ENCODE measurements at places on chromosomes 4 and X.

GRCh38 chr4:126661194-126661593 lies 971.6 kb upstream of the INTU start:
- peak; percentile 11 for DNase-seq

DNA sequence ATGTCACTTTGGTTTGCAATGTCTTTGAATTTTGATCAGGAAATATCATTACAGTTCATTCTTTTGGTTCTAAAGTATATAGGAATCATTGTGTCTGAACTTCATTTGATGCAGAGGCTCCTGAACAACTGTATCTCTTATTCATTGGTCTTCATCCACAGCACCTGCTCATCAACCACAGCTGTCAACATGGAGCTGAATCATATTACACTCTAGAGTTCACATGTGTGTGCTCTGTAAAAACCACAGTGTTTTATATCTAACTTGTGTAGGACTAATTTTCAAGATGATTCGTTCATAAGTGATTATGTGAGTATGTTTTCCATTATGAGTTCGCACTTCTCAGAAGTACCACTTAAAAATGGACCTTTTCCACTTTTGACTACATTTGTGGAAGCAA lies 643.3 kb upstream of the FAM241A start:
- no peak for DNase-seq

DNA sequence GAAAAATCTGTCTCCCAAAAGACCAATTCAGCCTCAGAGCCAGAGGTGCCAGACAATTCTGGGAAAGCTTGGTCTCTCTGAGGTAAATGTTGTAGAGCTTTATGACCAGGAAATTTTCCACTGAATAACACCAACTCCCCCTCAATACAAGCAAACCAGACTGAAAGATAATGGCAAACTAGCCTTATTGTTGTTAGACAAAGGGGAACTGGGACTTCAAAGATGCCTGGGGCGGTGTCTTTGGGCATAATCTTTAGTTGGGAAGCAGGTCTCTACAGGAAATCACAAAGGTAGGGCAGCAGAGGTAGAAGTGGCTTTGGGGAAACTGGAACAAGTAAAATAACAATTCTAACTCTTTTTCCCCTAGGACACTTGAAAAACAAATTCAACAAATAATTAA lies 12.0 kb downstream of the COL4A6 start:
- DNase-seq: no peak

DNA sequence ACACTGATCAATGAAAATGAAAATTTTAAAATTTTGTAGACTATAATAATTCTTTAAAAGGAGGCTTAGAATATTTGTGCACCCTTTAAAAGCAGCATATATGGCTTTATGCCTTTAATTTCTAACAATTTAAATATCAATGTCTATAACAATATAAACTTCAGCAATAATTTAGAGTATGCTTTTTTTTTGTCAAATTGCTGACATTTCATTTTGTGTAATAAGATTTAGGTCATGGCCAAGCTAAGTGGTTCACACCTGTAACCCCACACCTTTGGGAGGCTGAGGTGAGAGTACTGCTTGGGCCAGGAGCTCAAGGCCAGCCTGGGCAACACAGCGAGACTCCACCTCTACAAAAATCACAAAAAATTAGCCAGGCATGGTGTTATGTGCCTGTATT lies 86.2 kb downstream of the PDGFC start:
- no peak for DNase-seq

- no peak for DNase-seq
Observed at GRCh38 chr4:30642567-30642966, 77.6 kb upstream of the PCDH7 start.

GRCh38 chr4:130712038-130712437 lies 1616.1 kb downstream of the C4orf33 start:
- peak; percentile 4 for DNase-seq

- DNase-seq: peak; percentile 94
Observed at GRCh38 chr4:40057586-40058091, 989 bp downstream of the N4BP2 start.

DNA sequence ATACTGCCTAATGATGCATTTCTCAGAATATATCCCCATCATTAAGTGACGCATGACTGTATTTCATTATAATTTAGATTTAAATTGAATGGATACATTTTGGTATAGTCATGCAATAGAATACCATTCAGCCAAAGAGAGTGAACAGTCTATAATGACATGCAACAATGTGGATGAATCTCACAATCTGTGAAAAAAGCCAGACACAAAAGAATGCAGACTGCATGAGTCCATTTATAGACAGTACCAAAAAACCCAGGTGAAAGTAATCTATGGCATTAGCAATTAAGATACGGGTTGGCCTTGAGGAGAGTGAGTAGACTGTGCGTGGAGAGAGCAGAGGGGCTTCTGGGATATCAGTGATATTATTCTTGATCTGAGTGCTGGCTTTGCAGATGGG lies 239.7 kb upstream of the PGRMC2 start:
- no peak for DNase-seq

DNA sequence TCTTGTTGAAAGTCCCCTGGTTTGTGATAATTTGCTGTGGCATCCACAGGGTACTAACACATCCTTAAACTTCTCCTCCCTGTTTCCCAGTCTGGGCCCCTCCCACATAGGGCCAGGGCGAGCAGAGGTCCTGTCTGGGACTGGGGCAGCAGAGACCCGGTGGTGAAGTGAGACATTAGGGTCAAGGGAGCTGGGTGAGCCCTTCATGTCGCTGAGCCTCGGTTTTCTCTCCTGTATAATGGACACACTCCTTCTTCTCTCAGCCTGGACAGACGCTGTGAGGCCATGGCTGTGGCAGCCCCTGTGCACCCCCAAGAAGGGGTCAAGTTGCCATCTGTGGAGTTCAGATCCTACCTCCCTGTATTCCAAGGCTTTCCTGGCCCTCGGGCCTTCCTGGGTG lies 33.0 kb upstream of the HMX1 start:
- DNase-seq: no peak
